ENCODE measurements at places on chromosomes 3 and 15.

- no peak for DNase-seq
Measured at GRCh38 chr15:101621961-101622360, 30.2 kb downstream of the TM2D3 start.

DNA sequence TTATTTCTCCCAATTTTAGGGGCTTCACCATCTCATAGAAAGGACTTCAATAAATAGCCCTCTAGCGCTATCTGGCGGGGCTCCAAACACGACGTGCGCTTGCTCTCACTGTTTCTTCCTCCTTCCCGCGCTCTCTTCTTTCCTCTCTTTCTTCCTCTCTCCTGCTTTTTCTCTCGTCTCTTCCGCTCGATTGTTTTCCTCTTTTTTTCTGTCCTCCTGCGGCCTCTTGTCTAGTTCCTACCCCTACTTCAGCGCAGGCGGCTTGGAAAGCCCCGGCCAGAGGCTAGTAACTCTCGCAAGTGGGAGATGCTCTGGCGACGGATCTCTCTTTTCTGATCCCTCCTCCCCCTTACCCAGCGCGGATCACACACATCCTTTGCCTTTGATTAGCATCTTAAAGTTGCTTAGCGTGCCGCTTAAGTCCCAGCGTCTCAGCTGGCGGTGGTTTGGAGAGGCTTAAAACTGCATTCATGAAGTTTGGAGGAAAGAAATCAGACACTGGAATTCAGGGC lies 6.2 kb upstream of the MEIS2 start:
- no peak for DNase-seq

DNA sequence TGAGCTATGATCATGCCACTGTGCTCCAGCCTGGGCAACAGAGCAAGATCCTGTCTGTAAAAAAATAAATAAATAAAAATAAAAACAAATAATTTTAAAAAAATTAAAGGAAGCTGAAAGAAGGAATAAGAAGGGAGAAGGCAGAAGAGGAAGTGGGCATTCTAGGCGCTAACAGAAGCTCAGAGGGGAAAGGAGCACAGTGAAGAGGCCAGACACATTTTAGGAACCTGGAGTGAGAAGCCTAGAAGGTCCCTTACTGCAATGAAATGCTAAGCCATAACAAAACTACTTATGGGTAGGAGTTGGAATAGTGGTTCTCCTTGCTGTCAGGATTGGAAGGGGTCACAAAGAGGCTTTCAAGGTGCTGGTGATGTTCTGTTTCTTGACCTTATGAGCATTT lies 64.0 kb downstream of the ITGB5 start:
- DNase-seq = no peak

- DNase-seq = no peak
Measured at GRCh38 chr3:37905987-37906674, 44.5 kb downstream of the CTDSPL start.

- no peak for DNase-seq
Measured at GRCh38 chr3:111392894-111393398, 149.1 kb upstream of the CD96 start.

DNA sequence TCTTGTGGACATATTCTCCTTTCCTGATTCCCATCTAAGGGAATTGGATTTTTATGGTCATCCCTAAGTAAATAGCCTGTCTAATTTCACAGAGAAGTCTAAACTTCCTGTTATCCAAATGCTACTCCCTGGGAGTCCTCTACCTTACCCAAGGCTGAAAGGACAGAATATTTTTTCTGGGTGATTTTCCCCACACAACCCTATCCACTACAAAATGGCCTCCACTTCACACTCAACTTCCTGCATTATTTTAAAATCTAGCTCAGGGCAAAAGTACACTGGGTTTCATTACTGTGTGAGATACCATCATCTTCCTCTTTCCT lies 77.5 kb upstream of the ABI3BP start:
- DNase-seq = no peak

GRCh38 chr3:55202326-55202725 lies 274.5 kb upstream of the LRTM1 start:
- DNase-seq = no peak

GRCh38 chr3:177776661-177777101 lies 579.4 kb upstream of the TBL1XR1 start:
- no peak for DNase-seq

DNA sequence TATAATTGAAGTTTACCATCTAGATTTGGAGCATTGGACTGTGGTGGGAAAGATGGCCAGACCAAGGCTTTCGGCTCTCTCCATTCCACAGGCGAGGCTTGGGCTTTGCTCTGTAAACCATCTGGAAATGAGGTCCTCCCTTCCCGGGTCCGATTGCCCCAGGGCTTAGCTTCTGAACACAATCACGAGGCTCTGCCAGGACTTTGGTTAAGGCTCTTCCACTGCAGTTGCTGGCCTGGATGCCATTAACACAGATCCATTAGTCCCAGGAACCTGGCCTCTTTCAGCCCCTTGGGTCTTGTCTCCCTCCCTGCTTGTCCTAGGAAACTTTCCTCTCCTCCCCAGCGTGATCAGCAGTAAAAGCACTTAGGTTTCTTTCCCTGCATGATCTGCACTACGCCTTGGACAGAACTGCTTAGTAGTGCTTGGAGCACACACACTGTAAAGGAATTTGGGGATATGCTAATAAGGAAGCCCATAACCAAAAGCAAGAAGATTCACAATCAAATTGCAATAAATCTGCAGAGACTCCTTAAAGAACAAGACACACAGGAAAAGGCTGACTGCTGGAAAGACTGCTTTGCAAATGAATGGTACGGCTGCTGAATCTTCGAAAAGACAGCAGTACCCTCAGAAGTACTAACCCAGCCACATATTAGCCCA lies 154.3 kb downstream of the ECT2 start:
- no peak for DNase-seq
